ENCODE measurements at places on chromosomes 13 and 19.

DNA sequence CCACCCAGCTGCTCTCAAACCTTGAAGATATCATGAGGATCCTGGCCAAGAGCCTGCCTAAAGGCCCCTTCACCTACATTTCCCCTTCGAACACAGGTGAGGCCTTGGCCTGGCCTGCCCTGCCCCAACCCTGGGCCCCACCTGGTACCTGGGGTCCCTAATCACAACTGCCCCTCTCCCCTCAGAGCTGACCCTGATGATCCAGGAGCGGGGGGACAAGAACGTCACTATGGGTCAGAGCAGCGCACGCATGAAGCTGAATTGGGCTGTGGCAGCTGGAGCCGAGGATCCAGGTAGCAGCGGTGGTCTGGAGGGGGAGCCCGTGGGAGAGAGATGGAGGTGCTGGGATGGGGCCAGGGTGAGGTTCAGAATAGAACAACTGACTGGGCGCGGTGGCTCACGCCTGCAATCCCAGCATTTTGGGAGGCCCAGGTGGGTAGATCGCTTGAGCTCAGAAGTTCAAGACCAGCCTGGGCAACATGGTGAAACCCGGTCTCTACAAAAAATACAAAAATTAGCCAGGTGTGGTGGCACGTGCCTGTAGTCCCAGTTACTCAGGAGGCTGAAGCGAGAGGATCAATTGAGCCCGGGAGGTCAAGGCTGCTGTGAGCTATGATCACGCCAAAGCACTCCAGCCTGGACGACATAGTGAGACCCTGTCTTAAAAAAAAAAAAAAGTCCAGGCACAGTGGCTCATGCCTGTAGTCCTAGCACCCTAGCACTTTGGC, 17.5 kb downstream of the DDX39A start:
- no peak for DNase-seq

- no peak for DNase-seq
Observed at GRCh38 chr13:86269511-86269910, 470.3 kb upstream of the SLITRK6 start.

- no peak for DNase-seq
Observed at GRCh38 chr19:49338023-49338677, 2.9 kb downstream of the CD37 start.

DNA sequence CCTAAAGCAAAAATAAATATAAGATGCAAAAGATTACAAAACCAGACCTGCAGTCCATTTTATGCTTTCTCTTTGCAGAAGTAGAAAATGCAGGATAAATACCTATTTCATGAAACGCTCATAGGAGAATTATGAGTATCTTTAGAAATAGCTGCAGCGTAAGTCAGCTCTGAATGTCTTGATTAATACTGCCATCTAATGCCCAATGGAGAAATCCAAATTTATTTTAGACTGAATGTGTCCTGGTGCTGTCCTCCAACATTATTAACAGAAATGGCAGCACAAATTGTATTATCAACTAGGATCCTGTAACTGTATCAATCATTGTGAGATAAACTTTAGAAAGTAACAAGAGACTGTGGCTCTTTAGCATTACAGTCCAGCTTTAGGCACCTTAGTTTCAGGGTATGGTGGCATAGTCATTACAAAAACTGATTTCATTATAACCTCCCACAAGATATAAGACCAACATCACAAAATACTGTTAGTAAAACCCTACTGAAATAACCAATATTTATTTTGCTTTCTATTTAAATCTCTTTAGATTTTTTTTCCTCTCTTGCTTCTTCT, 162.1 kb upstream of the MIR17HG start:
- DNase-seq = no peak

DNA sequence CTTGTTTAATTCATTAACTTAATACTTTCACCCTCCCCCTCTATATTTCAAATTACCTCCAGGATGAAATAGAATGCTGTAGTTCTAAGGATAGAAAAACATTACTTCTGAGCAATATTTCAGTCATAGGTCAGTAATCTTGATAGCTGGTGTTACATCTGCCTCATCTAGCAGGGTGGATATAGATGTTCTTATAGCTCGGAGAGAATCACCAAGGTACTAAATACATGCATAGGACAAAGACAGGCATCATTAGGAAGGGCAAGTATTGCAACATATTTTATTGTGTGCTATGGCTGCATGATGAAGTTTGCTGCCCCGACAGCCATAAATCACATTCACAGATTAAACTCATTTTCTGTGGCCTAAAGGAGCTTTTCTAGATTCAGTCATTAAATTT, 601.0 kb downstream of the FGF9 start:
- no peak for DNase-seq

DNA sequence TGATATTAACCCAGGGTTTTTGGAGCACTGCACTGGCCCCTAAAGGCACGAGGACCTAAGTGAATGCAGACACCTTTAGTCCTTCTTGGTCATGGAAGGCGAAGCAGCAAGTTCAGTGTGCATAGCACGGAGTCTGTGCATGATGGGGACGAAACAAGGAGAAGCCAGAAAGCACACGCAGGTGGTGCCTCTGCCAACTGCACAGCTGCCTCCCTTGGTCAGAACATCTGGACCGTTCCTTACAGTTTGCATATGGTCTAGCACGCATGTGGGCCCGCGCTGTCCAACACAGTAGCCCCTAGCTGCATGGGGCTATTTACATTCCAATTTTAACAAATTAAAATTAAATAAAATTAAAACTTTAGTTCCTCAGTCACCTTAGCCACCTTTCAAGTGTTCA, 44.0 kb downstream of the FLT3 start:
- no peak for DNase-seq

- peak; percentile 80 for DNase-seq
Observed at GRCh38 chr13:73765651-73766384, 368.4 kb downstream of the KLF12 start.

DNA sequence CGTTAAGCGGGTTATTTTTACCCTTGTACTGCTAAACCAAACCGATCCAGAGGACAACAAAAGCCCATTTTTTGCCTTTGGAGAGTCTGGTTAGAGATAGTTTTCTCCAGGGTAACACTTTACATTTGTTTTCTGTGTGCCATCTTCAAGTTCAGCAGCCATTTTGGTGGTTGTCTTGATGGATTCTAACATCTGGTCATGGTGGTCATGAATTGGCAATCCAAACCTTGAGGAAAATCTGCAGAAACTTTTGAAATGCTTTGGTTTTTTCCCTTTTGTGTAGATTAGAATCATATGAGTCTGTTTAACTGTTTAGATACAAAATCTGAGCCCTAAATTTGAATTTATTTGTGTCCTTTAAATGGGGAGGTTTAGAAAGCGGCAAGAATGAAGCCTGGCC, 16.6 kb downstream of the HNRNPM start:
- DNase-seq = no peak

DNA sequence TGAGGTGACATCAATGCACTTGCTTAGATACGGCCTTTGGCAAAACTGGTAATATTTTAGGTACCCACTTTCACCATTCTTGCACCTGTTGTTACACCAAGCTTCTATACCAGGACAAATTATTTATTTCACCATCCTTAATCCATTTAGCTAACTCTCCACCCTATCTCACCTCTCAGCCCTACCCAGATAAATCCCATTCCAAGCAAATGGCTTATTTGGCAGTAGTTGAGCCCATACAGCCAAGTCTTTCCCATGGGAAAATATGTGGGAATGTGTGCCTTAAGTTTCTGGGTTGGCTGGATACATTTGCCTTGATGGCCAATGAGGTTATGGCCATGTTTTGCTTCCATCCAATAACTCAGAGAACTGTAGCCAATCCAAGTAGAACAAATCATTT, 551.9 kb downstream of the GPC6 start:
- DNase-seq = no peak

DNA sequence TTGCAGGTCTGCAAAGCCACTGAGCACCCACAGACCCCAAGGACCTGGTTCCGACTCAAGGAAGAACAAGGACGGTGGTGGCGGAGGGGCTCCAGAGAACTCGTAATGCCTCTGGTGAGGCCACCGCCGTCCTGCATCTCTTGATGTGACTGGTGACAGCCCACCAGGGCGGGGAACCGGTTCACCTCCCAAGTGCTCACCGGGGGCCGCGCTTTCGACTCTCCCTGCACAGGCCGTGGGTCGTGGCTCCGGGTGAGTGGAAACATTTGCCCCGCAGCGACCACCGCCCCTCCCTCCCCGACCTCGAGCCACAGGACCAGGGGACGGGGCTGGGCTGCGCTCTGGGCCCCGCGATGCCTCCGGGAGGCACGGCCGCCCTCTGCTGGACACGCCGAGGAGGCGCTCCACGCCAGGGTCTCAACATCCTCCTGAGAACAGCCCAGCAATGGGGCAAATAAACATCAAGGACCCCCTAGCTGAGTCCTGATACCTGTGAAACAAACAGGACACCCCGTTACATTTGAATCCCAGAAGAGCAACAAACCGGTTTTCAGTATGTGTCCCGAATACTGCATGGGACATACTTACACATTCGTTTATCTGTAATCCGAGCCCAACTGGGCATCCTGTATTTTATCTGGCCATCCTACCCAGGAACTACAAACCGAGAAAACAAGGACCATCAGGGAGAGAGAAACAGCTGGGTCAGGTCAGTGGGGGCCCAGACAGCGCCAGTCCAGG, 3.9 kb upstream of the PLPP2 start:
- no peak for DNase-seq

DNA sequence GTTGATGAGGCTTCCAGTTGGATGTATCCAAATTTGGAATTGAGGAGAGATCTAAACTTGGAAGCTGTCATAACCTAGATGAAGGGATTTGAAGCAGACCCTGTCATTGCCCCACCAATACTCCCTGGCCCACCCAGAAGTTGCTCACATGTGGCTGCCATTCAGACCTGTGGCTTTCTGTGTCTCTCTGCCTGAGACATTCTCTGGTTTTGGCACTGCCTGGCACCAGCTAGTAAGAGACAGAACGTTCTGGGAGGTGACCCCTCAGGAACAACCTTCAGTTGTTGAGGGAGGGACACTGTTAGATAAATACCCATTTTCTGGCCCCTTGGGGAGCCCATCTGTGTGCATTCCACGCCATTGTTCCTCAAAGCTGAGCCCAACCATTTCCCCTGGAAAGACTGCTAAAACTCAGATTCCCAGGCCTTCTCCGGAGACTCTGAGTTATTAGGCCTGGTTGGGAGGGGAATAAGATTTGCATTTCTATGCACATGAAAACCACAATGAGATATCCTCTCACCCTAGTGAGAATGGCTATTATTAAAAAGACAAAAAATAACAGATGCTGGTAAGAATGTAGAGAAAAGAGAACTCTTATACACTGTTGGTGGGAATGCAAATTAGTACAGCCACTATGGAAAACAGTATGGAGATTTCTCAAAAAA, 290.4 kb downstream of the TSHZ3 start:
- no peak for DNase-seq

DNA sequence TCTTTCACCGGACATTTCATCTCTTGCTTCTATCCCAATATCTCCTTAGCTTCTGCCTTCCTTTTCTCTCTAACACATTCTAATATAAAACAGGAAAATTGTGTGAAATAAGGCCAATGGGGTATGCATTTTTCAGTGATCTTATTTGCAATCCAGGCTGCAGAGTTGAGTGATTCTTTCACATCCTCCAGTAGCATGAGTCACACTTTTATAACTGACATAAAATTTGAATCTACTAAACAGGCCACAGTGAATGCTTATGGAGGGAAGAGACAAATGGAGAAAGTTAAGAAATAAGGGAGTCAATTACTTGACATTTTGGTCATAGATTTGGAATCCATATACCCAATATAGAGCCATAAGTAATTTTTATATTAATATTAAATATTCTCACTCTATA, 1037.0 kb upstream of the SPRY2 start:
- no peak for DNase-seq

DNA sequence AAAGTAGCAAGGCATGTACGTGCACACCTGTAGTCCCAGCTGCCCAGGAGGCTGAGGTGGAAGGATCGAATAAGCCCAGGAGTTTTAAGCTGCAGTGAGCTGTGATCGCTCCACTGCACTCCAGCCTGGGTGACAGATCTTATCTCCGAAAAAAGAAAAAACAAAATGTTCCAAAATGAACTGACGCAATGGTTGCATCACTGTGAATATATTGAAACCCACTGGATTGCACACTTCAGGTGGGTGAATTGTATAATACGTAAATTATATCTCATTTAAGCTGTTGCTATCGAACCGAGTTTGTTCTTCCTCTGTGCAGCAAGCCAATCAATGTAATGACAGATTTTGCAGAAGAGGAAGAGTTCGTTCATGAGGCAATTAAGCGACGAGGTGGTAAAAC, 1.6 kb upstream of the CASP14 start:
- DNase-seq = no peak

All from left cardiac atrium (tissue), 4 donors.